ENCODE measurements at places on chromosomes 3 and 15. TPM values are rescaled to one million over a fixed set of nuclear protein-coding genes. Genes with fewer than 3 reads are reported as not detected.

ETV5 gene
- 33.7 TPM for polyA plus RNA-seq

- no peak for DNase-seq
Observed at GRCh38 chr3:116270056-116270455, 175.2 kb downstream of the LSAMP start.

DNA sequence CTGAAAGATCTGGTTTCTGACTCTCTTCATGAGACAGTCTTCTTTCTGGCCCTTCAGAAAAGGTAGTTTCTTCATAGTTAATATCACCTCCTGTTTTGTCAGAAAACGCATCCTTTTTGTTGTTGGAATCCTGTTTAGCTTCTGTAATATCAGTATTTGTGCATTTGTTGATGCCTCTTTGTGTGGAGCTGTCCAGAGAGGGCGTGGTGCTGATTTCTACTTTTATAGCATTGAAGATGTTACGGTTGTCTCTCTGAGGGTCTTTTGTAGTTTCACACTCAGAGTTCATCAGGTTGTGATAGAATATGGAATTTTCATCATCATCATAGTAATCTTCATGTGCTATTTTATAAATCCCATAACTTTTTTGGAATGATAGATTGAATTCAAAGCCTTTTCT lies 8.9 kb downstream of the GPR149 start:
- DNase-seq, result no peak

DNA sequence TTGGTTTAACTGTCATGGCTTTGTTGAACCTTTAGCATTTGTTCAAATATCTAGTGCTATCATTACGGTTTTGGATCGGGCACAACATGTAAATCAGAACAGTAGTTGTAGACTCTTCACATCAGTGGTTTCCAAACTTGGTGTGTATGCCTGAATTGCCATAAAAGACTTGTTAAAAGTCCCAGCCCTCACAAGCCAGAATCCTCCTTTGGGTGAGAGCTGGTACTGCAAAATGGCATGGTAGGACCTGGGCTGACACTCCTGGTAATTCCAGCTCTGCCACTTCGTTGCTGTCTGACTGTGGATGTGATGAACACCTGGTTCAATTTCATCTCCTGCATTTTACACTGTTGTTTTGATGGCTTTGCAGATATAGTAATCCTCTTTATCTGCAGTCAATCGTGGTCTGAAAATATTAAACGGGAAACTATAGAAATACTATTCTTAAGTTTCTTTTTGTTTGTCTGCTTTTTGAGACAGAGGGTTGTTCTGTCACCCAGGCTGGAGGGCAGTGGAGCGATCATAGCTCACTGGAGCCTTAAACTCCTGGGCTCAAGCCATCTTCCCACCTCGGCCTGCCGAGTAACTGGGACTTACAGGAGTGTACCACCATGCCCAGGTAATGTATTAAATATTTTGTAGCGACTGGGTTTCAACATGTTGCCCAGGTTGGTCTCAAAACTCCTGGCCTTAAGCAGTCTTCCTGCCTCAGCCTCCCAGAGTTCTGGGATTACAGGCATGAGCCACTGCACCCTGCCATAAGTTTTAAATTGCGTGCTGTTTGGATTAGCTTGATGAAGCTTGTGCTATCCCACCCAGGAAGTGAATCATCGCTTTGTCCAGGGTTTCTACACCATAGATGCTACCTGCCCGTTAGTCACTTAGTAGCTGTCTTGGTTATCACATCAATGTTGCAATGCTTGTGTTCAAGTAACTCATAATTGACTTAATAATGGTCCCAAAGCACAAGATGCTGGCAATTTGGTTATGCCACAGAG lies 61.6 kb downstream of the RAB7A start:
- DNase-seq, result no peak

DNA sequence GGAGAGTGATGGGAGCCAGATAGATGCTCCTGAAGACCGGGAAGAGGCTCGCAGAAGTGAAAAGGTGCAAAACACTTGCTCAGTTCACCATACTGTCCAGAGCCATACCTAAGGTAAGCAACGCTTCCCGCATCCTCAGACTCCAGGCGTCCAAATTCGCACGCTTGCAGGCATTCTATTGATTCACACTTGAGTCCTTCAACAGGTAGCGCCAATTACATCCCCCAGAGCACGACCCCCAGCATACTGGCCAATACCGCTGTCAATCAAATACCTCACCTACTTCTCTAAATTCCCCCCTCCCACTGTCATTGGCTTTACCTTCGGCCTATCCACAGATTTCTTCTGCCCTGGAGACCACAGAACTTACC lies 361 bp upstream of the STXBP5L start:
- no peak for DNase-seq

Data from AG04450 (cell line).